ENCODE measurements at places on chromosomes 1 and 21.

GRCh38 chr21:37921091-37921490, 4.8 kb upstream of the KCNJ6 start:
- DNase-seq, result no peak

GRCh38 chr1:8427493-8427892, 109.6 kb downstream of the SLC45A1 start:
- peak; percentile 60 for DNase-seq

DNA sequence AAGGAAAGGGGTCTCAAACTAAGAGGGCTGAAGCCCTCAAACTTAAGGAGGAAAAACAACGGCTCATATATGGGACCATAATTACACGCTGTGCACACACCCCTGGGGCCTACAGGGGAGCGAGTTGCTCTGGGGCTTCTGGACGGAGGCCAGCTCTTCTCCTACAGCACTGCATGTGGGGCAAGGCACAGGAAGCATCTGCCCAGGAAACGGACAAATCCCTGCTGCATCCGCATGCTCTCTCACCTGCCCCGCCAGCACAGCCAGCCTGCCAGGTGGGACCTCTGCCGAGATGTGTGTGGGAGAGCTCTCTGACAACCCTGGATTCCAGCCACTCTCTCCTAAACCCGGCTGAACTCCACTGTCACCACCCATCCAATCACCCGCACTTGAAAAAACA, 54.1 kb downstream of the MRPL37 start:
- no peak for DNase-seq

DNA sequence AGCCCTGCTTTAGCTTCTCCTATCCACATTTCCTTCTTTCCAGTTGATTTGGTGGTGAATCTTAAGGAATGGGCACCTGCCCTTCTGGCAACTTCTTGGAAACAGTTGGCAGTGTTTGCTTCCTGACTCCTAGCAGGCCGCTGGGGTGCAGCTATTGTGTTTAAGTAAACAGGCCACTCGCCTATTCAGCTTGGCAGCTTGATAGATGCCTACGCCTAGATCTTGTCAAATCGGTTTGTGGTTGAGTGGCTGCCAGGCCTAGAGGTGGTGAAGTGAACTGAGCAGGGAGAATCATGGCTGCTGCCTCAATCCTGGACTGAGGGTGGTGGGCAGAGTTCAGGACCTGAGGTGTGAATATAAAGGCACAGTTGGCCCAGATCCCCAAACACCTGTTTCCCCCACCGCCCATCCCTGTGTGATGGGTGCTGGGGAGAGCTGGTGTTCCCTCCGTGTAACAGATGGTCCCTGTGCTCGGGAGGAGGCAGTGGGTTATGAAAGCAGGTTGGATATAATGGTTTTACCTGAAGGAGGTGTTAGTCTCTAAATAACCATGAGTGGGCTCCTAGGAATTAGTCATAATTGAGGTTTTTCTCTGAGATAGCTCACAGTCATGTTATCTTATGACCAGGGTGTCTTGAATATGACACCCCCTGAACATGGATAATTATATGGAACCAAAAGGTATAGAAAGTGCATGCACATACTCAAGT, 940 bp upstream of the PLA2G2C start:
- DNase-seq, result peak; percentile 38

- DNase-seq, result no peak
These were observed 63.2 kb downstream of the IER5 start for GRCh38 chr1:181151378-181152326.

DNA sequence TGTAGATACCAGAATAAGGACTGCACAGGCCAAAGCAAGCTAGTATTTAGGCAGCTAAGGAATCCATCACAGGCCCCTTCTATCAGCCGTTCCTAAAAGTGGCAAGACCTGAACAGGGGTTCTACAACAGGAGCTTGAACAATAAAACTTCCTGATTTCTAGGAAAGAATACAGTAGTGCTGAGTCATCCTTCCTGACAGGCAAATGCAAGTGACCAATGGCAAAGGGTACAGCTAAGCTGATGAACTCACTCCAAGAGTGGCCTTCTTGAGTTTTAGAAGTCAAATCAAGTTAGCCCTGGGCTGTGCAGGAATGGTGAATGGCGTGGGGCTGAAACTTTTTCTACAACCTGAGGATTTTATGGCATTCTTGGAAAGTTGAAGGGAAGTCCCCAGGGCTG, 112.9 kb downstream of the GREM2 start:
- no peak for DNase-seq

DNA sequence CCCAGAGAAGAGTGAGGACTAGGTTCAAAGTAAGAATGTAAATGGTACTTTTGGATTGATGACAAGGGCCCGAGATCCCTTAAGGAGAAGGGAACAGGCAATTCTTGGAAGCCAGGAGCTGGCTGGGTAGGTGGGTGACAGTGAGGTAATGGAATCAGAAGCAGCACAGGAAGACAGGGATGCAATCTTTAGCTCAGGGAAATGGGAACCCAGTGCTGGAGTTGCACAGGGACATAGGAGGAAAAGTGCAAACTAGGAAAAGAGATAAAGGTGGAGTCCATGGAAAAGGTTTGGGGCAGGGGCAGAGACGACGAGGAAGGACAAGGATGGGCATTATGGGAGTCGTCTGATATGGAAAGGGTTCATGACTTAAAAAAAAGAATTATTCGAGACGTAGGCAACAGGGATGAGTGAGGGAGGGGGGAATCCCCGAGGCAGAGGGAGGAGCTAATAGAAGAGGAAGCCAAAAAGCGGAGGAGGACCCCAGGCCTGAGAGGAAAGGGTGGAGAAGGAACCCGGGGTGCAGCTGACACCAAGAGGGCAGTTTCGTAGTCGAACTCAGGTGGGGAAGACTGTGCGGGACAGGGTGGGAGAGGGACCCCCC, 495 bp downstream of the PI4KB start:
- peak; percentile 77 for DNase-seq

DNA sequence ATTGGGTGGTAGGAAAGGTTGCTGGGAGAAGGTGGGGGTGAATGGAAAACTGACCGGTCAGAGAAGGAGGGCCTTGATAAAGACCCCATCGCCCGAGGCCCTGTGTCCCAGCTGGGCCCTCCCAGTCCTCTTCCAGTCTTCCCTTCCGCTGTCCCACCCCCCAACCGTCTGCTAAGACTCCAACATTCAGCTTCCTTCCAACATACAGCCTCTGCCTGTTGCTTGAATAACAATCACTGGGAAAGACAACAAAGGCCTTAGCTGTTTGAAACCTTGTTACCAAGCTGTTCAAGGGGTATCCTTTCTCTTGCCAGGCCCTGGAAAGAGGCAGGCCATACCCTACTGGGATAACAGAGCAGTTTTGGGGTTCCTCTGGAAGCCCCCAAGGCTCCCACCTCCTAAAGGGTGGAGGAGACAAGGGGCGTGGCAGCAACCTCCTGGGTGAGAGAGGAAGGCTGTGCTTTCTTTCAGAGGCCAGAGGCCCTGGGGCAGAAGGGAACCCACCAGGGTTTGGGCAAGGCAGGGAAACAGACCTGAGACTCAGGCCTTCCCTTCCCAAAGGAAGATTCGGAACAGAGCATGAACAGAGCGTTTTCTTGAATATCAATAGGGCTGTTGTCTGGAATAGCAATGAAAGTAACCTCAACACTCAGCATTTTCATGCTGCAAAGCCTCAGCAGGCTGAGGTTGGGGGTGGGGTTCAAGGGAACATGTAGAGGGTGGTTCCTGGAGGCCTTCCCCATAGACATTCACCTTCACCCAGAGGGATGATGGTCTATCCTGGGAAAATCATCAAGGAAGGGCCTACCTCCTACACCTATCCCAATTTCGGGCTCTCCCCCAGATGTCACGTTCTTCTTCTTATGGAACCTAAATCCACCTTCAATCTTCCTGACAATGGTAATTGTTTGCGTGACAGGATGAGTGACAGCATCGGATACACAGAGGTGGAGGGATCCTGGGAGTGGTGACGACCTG, 4.1 kb downstream of the ETNK2 start:
- no peak for DNase-seq

DNA sequence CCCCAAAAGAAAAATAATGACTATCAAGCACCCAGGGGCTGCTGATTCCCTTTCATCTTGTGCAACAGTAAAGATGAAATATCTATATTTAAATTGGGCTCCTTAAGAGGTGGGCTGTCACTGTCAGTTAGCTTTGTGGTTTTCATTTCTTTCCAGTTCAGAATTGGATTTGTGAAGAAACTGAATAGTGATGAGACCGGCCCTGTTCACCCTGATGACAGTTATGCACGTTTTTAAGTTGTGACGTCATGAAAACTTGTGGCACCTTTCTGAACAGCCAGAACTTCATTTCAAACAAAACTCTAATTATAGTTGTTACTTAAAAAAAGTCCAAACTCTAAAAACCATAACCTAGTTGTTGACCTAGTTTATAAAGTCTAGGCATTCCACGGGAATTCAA, 125.9 kb downstream of the RUNX1 start:
- DNase-seq, result no peak

DNA sequence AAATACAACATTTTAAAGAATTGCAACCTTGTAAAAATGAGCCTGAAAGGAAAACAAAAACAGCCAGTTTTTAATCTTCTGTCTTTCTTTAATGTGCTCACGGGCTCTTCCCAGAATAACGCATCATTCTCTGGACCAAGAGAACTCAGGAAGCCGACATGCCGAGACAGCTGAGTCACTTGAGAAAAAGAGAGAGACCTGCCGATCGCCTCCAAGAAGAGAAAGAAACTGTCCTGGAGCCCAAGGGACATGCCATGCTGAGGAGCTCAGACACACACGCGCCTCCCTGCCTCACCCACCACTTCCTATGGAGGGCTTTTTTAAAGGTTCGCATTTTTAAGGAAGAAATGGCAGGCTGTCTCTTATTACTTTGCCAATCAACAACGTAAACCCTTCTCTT, 176.4 kb downstream of the ZNF281 start:
- DNase-seq, result no peak

- no peak for DNase-seq
These were observed 155.1 kb downstream of the PTPRU start for GRCh38 chr1:29391362-29391880.

GRCh38 chr1:6239950-6240768, 3.8 kb upstream of the HES3 start:
- DNase-seq, result no peak

DNA sequence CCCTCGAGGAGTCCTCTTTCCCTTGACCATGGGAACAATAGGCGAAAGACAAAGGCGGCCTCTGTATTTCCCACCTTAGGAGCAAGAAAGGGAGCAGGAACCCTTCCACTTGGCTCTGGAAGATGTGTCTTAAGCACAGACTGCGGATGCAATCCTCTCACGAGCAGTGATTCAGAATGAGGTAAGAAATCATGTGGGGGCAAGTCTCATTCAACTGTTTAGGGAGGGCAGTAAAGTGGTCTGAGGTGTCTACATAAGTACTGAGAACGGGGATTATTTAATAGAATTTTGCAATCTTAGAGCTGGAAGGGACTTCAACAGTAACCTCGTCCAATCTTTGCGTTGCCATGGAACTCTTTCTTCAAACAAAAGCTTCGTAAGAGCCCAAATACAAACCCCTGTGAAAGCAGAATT, 1.6 kb upstream of the DYRK3 start:
- DNase-seq, result no peak

- DNase-seq, result no peak
These were observed 472.1 kb downstream of the PTPRU start for GRCh38 chr1:29708381-29708780.

DNA sequence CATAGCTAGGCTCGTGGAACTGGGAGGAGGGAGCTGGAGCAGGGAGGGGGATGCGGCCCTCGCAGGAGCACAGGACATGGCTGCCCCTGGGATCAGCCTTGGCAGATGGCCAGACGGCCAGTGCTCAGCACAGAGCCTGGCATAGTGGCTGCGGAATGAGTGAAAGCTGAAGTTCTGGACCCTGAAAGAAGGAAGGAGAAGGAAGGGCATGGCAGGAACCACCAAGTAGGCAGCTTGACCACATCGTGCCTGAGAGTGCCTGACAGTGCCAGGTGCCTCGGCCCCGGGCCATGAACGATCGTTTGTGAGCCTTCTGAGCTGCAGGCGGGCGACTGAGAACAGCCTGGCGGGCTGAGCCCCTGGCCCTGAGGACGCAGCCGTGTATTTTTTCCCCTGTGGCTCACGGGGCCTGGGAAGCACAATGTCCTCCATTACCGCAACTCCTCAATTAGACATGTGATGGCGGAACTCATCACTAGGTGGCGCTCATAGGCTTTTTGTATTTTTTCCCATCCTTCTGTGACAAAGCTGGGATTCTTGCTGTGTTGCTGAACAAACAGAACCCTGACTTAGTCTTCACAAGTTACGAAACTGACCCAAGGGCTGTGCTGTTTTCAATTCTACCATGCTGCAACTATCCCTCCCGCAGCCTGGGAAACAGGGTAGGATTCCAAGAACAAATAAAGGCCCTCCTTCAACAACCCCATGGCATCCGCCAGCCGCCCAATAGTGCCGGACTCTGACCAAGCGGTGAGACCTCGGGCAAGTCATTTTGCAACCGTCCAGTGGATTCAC, 29.9 kb upstream of the TMEM61 start:
- peak; percentile 39 for DNase-seq

DNA sequence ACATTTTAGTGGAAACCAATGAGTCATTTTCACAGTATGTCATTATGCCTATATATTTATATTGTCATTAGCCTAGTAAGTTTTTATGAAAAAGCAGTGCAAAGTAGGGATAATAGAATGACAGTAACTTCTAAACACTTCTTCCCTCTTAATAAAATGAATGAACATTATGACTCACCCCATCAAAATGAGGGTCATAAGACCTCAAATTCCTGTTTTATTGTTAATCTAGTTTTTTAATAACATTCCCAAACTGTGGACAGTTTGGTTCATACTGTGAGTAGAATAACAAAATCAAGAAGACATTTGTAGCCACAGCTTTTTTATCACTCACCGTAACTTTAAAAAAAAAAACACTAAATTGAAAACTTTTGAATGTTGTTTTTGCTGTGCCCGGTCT, 160.5 kb downstream of the LRRC40 start:
- no peak for DNase-seq

- no peak for DNase-seq
These were observed 40.1 kb upstream of the PLEKHO1 start for GRCh38 chr1:150109586-150109985.

DNA sequence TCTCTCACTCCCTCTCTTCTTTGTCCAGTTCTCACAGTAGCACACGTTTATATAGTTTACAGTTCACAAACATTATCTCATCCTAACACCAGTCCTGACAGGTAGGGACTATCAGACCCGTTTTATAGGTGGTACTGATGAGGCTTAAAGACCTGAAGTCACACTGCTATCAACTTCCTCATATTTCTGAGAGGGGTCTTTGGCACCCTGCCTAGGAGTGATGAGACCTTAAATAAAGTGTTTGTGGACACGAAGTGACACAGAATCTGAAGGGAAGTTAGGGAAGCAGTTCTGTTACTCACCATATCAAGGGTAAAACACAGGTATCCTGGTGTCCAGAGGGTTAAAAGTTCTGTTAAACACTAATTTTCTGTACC, 590 bp upstream of the TACSTD2 start:
- no peak for DNase-seq

DNA sequence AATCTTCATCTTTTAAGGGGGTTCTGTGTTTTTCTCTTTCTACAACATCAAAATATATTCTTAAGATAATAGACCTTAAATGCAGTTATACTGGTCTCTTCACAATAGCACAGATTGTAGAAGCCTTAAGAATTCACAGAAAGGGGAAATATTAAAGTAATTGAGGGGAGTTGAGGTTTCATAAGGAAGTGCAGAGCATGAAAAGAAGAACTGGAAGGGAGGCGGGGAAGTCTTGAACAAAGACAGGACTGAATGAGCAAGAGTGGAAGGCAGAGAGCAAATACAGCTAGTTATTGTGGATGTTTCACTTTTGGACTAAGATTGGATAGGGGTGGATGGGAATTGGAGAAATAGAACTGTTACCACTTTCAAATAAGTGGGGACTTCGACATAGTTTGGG, 67.7 kb downstream of the PTGER3 start:
- no peak for DNase-seq

Data from CD4-positive, alpha-beta T cell treated with Interleukin-15 for 1 hour (primary cell).